ENCODE measurements at places on chromosomes 7 and 10.

DNA sequence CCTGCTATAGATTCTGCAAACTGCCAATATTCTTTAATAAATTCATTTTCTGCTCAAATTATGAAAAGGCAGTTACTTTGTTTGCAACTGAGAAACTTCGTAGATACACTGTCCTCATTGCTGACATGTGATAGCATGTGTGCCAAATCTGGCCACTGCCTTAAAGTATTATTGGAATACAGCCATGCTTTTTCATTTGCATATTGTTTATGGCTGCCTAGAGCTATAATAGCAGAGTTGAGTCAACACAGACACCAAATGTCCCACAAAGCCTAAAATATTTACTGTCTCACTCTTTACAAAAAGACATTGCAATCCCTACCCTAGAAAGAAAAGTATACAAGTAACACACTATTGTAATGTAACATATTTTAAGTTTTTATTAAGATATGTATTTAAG is 647.4 kb downstream of the XPNPEP1 start:
- no peak for DNase-seq

GRCh38 chr10:50325449-50326171 is 74.3 kb upstream of the ASAH2 start:
- peak; percentile 5 for DNase-seq

GRCh38 chr10:49749556-49750491 is 12.3 kb downstream of the OGDHL start:
- no peak for DNase-seq

DNA sequence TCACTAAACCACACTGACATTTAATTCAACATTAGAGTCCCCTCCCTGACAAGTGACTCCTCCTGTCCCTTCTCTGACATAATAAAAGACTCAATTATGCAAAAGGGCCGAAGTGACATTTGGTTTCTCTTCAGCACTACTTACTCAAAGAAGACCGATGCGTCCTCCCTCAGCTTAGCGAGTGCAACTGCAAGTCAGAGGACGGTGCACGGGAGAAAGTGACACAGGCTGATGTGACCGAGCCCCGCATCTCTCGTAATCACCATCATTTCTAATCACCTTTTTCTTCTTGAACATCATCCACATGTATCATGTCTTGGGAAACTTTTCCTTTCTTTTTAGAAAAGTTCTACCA is 155.7 kb downstream of the TCERG1L start:
- DNase-seq, result no peak

GRCh38 chr10:23512355-23513058 is 73.6 kb downstream of the OTUD1 start:
- no peak for DNase-seq

DNA sequence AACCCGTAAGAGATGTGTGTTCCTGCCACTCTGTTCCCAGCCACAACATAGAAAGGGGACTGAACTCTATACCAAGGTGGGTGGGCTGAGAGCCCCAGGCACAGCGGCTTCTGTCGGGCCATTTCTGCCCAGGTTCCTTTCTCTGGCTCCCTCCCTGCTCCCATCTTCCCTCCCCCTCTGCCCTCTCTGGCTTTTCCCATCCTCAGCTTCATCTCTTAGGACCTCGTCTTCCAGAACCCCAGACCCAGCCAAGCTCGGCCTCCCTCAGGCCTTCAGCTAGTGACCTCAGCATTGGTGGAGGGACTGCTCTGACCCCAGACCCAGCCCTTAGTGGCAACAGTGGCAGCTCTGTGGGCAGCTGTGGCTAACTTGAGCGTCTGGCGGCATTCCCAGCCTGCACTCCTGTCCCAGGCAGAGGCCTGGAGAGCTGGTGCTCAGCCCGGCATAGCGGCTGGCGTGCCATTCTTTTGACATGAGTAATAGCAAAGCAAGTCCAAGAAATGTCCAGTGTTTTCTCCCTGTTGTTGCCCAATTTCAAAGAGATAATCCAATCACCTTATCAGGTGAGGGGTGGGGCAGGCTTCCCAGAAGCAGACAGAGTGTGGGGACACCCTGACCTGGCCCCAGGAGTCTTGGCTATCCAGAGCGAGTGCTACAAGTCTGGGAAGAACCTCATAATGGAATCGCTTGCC is 15.9 kb downstream of the PTPRE start:
- no peak for DNase-seq

DNA sequence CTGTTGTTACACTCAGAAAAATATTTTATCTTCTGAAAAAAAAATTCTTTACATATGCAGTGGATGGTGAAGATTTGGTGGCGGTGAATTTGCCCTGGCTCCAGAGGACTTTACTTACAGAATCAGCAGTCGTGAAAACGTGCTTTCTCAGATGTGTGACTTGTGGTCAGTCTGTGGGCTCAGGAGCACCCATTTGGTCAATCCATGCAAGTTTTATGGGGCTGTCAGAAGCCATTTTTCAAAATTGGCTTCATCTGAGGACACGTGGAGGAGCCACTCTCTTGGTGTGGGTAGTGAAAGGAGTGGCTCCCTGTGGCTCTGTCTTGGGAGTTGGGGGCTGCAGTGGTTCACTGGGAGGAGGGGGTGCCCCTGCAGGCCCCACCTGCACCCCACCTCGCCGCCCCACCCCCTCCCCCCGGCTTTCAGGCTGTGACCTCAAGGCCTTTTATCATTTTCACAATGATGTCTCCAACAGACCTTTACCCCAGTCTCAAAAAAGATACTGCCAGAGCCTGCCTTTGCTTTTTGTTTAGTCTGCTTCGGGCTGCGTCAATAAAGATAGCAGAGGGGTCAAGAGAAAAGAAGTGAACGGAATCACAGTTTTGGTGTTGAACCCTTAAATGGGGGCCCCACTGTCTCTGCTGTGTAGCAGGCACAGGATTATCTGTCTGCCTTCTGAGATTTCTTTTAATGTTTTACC is 137.4 kb downstream of the MGMT start:
- no peak for DNase-seq

GRCh38 chr7:128710481-128710880 is 28.7 kb upstream of the CALU start:
- DNase-seq, result no peak

DNA sequence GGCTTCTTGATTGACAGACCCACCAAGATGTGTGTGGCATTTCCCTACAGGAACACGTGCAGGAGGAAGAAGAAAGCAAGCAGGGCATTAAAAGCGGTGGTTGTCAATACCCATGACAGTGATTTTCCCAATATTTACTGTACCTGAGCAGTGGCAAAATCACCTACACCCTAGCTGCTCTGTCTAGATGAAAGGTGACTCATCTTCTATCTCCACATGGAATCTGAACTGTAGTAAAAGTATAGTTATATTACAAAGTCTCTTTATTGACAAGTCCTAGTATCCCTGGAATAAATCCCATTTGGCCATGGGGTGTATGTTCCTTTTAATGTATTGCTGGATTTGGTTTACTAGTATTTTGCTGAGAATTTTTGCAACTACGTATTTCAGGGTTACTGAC is 458.8 kb upstream of the SORCS1 start:
- no peak for DNase-seq

GRCh38 chr10:48678041-48678440 is 6.6 kb upstream of the WDFY4 start:
- DNase-seq, result no peak

- DNase-seq, result no peak
These were observed 34.9 kb upstream of the GRB10 start for GRCh38 chr7:50817561-50817960.

DNA sequence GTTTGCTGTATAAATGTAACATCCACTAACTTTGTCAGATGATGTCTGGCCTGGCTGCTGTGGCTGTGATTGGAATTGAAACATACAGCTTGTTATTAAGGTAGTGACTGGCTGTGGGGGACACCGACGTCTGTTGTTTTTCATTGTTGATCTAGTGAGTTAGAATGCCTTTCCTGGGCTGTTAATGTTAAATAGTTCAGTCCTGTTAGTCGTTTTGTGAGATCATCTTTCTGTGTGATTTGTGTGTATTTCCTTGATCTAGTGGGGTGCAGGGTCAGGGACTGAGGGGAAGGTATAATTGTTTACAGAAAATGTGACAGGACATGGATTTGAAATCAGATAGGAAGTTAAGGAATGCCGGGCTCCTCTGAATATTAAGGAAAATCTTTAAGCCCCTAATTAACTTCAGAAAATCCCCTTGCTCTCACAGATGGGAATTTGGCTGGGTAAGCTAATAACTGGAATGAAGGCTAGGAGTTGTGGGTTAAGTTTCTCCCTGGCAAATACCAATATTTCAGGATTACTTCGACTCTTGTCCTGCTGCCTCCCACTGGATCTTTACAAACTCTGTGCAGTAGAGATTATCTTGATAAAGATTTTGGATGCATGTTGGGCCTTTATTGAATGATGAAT is 163.1 kb downstream of the AUTS2 start:
- DNase-seq, result no peak

DNA sequence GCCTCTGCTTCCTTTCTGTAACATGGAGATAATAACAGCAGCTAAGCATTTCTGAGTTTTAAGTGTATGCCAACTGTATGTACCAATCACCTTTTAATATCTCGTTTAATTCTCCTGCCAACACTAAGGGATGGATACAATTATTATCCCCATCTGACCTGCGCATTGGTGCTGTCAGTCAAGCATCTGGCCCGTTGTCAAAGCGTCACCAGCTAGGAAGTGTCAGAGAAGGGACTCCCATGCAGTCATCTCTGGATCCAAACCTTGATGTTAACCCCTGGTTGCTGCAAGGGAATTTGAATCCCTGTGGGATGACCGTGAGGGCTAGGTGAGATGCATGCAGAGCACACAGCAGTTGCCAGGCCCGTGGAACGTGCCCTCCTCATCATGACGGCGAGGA is 506.8 kb downstream of the SDK1 start:
- DNase-seq, result no peak

DNA sequence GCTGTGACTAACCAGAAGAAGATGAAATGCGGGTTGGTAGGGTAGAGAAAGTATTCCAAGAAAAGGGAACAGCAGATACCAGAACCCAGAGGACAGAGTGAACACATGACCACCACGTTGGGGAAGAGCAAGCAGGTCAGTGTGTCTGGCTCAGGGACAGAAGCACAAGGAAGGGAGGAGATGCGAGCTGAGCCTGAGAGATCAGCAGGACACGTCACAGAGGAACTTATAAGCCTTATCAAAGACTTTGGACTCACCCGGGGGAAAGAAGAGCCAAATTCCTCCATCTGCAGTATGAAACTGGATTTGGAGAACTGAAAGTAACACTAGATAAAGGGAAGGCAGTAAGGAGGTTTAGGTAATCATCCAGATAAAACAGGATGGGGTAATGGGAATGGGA is 232.1 kb upstream of the NPVF start:
- no peak for DNase-seq

All from activated CD4-positive, alpha-beta T cell treated with anti-CD3 and anti-CD28 coated beads, Interleukin-2, amount 50 U/mL, for 48 hours (primary cell).